ENCODE measurements at places on chromosomes 1 and 21.

DNA sequence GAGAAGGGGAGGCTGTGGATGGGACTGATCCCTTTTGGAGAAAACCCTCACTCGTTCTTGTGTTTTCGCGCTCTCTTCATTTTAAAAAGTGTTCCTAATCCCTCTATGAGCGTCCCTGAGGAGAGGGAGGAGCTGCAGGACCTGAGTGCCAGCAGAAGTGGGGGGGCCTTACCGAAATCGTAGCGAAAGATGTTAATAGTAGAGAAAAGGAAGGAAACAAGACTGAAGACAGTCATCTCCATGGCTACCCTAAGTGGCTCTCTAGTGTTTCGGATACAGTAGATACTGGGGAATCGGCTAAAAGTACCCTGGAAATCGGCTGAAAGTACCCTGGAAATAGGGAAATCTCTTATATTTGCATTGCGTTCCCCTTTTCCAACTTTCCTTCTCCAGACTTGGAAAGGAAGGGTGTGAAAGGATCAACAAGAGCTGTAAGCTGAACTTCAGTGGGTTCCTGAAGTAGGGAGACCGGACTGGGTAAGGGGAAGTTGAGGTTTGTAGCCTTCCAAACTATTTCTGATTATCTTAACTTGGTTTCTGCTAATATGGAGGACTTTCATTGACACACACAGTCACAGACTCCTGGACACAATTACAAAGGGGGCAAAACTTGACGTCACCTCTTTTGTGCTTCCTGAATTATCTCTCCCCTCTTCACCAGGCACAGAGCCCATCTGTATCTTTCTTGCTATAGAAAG, 486 bp upstream of the DSTYK start:
- DNase-seq = no peak

GRCh38 chr1:52156460-52156859, 14.6 kb downstream of the ZFYVE9 start:
- no peak for DNase-seq

DNA sequence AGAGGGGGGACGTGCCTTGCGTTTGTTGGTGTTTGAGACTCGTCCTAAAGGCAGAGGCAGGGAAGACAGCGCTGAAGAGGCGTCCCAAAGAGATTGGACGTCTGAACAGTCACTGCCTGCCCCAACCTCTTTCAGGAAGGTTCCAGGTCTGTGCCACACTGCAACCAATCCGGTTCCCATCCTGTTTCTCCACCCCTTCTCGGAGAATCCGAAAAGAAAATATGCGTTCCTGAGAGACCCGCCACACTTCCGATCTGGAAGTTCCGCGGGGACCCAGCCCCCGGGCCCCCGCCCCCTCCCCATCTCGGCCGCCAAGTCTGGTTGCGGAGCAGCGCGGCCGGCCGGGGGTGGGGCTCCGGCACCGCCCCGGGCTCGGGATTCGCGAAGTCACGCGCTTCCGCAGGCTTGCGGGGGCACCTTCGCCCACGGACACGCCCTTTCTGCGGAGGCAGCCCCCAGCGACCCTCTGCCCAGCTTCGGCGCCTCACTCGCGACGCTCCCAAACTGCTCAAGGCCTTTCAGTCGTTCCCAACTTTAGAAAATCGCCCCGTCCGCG, 124.5 kb upstream of the DPYD start:
- DNase-seq = no peak

- no peak for DNase-seq
These were observed 91.6 kb upstream of the SAMD11 start for GRCh38 chr1:832136-832535.

GRCh38 chr1:15797614-15798390, 9.6 kb downstream of the UQCRHL start:
- no peak for DNase-seq

DNA sequence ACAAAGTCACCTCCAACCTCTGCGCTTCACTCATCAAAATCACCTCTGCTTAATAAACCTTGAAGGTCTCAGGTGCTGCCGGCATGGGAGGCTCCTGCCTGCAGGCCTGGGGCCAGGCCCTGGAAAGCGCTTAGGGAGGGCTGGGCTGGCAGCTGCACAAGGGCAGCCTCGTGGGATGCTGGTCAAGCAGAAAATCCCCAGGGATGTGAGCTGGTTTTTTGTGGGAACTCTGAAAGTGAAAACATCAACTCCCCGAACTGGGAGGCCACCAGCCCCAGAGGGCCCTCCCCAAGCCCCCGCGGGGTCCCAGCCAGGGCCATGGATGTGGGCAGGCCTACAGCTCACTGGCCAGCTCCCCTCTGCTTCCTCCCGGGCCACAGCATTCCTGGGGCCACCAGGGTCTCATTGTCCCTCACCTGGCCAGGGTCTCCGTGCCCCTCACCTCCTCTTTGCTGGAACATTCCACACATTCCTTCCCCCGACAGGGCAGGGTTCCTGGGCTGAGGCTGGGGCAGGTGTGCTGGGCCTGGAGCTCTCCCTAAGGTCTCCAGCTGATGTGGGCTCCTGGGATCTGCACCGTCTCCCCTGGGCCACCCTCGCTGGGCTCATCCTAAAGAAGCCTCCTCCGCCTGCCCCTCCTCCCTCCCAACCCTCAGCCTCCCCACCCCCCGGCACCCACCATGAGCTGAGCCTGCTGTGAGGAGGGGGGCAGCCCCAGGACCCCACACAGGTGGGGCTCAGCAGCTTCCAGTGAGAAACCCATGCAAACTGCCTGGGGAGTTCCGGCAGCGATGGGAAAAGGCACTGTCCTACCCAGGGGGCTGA, 36.0 kb upstream of the POFUT2 start:
- no peak for DNase-seq

GRCh38 chr1:203563291-203563690, 63.3 kb upstream of the ATP2B4 start:
- no peak for DNase-seq
